GM13977 (cell line): ENCODE measurements at places on chromosomes 7 and 10.

DNA sequence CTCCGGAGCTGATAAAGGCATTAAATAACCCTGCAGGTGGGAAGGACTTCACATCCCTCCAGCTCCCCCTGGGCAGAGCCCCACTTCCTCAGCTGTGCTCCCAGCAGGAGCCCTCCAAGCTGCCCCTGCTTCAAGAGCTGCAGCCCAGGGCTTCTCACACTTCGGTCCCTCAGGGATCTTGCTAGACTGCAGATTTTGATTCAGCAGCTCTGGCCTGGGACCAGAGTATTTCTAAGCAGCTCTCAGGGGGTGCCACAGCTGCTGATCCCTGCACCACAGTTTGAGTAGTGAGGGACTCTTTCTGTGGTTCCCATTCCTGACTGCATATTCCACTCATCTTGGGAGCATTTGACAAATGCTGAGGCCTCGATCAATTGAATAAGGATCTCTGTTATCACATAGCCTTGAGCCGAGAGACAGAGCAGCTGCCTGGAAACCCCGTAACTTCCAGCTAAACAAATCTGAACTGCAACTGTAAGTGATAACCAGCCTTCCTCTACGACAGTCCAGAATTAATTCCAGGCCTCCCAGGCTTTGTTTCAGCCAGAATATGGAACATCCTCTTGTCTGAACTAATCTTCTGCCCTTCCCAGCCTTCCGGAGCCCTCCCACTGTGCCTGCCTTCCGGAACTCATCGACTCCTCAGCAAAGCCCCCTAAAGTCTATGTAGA, 161.4 kb downstream of the CCDC3 start:
- no peak for DNase-seq

- no peak for DNase-seq
These were observed 72.5 kb upstream of the CC2D2B start for GRCh38 chr10:95835149-95835860.

DNA sequence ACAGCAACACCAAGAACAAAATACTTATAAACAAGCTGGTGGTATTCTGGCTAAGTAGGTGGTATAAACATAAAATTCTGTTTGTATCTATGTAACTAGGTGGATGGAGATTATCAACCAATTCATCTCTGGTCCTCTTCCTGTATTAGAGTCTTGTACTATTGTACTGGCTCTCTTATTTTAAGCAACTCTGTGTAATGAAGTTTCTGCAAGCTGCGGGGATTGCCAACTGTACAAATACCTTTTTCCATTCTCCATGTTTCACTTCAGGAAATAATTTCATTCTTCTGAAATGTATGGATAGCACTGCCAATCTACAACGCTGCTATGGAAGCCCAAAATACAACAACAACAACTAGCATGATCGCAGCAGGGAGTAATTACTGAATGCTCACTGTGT, 44.8 kb downstream of the JAZF1 start:
- no peak for DNase-seq

GRCh38 chr7:92705831-92706230, 115.6 kb upstream of the FAM133B start:
- no peak for DNase-seq

DNA sequence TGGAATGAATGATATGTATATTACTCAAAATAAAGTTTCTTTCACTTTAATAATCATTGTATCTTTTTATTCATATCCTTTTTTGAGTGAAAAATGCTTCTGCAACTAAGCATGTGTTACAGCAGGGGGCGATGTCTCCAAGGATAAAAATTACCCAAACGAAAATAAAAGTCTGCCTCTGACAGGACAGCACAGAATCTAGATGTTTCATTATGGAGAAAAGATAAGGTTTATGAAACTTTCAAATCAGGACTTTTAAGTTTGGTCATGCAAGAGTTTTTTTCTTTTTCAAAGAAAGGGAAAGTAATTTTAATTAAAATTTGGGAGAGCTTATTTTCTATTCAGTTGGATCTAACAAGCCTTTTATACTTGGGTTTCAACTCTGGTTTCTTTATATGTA, 48.4 kb downstream of the TES start:
- DNase-seq = peak; percentile 24

DNA sequence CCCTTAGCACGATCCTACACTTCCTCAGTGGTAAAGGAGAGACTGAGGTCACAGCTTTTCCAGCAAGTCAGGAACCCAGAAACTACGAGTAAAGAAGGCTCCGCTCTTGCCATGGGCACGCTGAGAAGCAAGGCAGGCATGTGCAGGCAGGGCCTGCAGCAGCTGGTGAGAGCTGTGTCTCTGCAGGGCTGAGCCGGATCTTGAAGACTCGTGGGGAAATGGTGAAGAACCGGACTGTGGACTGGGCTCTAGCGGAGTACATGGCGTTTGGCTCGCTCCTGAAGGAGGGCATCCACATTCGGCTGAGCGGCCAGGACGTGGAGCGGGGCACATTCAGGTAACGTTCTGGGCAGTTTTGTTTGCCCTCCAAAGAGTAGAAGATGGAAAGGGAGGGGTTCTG, 51.9 kb upstream of the ZMIZ2 start:
- DNase-seq = no peak

DNA sequence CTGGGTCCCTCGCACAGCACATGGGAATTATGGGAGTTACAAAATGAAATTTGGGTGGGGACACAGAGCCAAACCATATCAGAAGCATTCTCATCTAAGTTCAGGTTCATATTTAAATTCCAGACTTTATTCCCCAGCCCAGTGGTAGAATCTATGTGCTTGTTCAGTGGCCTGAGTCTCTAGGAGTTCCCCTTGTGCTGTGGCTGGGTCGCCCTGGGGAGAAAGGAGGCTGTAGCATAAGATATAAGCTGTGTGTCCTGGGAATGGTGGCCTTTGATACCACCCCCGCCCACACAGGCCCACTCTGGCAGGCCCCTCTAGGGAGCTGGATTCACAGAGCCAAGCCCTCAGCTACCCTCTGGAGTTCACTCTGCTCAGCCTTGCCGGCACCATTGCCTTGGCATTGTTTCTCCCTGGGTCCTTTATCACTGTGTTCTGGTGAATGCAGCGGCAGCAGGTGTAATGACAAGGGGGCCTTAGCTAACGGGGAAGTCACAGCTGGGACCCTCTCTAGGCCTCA, 64.2 kb downstream of the MINDY4 start:
- no peak for DNase-seq

DNA sequence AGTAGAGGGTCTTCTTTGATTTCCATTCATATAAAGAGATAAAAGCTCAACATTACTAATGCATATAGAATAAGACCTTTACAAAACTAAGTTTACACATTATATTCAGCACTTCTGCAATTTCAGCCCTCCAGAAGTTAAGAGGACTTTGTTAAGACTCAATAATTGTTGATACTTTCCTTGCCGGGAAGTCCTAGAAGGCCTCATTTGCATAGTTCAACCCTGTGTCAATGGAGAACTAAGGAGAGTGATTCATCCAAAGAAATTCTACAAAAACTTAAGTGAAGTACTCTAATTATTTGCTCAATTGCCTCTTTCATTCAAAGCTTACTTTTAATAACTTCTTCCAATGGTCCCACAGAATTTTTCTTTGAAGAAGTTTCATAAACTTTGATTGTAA, 1060.3 kb upstream of the CELF2 start:
- DNase-seq = no peak

DNA sequence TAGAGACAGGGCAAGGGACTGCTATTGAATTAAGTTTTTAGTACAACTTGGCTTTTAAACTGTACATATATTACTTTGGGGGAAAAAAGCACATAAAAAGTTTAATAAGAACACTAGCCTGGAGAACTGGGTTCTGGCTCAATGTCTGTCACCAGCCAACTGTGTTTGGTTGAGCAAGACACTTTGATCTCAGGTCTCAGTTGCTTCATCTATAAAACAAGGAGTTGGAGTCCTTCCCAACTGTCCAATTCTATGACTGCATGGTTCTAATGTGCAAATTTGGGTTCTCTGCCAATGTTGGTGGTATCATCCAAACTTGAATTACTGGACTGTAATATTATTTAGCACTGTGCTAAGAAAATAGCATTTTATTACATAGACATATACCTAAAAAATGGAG, 50.3 kb downstream of the ATXN7L1 start:
- DNase-seq = no peak

DNA sequence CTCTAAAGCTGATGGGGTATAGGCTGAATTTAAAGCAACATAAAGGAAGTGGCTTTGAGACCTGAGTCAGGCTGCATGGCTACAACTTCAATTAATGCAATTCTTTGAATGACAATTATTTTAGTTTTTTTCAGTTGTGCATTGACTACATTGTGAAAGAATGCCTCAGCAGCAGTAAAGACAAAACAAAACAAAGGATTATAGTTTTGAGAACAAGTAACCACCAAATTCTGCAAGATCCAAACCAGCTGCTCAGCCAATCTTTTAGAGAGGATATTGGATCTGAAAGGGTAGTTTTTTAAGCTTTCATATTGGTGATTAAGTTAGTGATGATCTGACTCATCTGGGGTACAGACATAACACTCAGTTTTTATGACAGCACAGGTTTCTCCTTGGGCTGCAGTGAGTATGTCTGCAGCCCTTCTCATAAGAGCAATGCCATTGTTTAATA, 40.6 kb upstream of the ABCA13 start:
- DNase-seq = no peak

- DNase-seq = no peak
These were observed 18.4 kb downstream of the RGS10 start for GRCh38 chr10:119523895-119524719.

DNA sequence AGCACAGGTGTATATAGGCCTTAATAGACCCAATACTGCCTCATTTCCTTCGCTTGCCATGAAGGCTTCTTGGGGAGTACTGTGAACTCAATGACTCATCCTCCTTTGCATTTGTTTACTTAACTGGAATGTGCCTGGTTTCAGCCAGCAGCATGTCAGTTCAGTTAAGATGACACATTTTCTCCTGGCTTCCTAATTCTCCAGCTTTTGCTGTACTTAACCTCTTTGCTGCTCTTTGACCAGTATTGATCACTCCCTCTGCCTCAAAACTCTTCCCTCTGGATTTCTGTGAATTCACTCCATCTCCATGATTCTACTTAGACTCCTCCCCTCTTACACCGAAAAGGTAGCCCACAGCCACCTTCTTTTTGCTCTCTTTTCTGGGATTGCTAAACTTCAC, 135.7 kb downstream of the MAGI2 start:
- DNase-seq = no peak

DNA sequence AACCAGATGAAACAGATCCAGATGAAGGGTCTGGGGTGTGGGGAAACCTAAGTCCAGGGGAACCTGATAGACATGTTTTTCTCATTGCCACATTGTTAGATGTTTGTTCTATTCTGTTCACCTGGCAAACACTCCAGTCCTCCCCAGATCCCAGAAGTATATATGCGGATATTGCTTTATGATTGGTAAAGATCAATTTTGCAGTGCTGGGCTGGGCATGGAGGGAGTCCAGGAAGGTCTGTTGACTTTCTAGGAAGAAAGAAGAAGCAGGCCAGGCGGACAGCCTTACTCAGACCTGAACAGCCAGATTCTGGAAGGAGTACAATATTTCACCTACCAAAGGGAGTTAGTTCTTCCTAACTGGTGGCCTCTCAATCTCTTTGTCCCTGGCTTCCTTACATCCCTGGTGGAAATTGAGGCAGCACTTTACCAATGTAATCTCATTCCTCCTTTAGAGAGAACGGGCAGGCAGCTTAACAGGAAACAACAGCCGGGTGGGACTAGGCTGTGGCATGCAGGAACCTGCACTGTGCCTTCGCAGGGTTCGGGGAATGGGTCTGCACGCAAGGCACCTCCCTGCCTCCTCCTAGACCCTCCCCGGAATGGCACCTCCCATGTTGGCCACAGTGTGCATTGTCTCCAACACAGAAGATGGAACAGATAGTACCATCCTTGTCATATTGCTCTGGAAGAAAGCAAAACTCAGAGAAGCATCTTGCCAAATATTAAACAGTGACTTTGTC, 930 bp downstream of the GIMAP6 start:
- DNase-seq = no peak

DNA sequence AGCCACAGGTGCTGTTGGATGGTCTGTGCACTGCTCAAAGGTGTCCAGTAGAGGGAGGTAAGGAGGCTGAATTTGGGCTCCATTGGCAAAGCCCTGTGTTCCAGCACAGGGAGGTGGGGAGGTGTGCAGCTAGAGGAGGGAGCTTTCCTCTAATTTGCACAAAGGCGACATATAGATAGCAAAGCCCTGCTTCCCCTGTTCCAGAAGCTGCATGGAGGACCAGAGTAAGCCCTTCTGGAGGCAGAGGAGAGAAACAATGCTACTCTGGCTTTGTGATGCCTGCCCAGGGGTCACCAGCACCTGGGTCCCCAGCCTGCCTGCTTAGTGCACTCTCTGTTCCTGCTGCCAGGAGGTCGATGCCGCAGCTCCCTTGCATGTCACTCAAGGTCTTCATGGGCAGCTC, 3.4 kb upstream of the ARHGAP22 start:
- peak; percentile 84 for DNase-seq

DNA sequence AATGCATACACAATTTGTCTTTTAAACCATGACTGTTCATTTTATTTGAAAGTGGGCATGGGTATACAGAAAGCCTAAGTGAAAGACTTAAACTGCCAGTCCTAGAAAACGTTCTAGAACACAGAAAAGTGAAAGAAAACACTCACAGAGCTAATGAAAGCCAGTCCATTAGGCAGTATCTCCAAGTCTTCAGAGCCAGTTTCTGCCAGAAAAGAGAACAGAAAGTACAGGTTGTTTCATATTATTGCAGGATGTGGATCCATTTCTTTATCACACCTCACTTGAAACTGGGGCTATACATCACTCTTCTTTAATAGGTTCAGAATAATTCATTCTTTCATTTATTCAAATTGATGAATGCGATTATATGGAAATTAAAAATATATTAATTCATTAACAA, 7.7 kb downstream of the PON1 start:
- peak; percentile 36 for DNase-seq

GRCh38 chr7:90772410-90772809, 176.3 kb downstream of the CDK14 start:
- no peak for DNase-seq

DNA sequence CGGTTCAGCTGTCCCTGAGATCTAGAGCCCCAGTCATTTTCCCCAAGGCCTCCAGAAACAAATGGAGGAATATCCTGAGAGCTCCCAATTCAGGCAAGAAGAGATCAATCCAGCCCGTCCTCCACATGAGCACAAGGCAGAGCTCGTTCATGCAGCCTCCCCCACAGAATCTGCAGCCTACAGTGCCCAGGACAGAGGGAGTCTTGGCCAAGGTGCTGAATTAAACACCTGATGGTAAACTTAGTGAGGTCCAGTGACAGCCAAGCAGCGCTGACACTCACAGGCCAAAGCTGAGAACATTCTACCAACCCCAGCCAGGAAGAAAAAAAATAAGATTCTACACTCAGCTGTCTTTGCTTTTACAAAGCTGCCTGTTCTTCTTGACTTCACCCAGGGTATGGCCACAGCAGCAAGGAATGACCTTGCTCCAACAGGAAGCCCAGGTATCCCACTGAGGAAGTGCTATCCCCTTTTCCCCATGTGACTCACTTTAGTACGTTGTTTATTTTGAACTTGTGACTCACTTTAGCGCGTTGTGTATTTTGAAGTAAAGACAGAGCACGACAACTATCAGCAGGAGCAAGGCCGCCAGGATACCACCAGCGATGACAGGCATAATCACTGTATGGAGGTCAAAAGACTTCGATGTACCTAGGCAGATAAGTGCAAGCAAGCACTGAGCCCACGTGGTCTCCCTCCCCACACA, 4.4 kb upstream of the CUZD1 start:
- DNase-seq = no peak
